ENCODE measurements at places on chromosomes 6 and 20.

DNA sequence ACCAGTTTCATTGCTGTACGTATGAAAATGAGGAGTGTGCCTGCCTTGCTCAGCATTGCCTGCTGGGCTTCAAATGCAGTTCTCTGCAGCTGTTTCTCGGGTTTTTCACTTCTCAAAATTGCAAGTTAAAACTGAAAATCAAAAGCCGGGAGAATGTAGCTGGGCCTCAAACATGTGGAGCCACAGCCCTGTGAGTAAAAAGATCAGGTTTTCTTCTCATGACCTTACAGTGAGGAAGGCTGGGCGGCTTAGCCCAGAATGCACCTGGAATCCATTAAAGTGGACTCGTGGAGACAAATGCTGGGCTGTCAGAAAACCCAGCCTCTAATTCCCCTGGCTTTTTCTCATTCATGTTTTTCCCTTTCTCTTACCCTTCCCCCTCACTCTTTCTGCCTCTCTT lies 34.4 kb downstream of the DSE start:
- DNase-seq, result no peak

DNA sequence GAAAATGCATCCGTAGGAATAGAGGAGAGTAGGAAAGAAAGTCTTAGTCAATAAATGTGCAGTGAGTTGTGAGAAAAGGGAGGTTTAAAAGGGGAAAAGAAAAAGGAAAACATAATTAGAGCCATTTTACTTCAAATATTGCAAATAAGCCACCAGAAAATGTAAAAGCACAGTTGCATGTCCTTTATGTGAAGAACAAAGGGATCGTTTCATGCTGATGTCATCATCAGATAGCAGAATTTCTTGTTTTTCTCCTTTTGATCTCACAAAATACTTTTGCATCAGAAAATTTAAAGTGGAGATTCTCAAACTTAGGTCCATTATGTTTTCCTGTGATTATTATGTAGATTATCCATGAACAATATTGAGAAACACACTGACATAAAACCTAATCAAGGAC lies 166.7 kb downstream of the HAO1 start:
- no peak for DNase-seq

DNA sequence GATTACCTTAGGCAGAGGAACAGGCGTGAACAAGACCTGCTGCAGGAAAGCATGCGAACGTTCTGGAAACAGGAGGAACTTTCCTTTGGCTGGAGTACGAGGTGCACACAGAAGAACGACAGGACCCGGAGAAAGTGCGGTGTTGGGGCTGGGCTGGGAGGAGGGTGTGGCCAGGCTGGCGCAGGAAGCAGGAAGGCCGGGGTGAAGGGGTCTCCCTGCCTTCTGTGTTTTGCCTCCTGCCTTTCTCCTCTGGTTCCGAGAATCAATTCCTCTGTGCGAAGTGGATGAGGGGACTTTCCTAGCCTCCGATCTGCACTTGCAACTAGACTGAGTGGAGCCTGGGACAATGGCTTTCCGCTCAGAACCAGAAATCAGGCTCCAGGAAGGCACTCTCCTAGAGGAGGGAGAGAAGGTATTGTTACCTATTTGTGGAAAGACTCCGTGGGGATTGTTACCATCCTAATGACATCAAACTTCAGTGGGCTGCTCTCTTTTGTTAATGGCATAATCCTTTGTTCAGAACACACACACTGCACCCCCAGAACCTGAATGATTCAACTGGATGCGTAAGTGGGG lies 22.9 kb upstream of the PLEKHG1 start:
- no peak for DNase-seq

DNA sequence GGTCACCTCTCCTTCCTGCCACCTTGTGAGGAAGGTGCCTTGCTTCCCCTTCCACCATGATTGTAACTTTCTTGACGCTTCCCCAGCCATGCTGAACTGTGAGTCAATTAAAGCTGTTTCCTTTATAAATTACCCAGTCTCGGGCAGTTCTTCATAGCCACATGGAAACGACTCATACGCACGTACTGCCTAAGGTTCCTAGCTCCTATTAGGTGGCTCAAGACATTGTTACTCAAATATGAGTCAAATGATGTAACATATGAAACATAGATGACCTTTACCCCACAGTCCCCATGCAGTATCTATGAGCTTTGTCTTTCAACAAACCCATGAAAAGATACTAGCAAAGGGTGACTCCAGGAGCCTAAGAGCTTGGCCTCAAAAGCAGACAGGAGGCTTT lies 98.3 kb downstream of the SIM1 start:
- DNase-seq, result no peak

DNA sequence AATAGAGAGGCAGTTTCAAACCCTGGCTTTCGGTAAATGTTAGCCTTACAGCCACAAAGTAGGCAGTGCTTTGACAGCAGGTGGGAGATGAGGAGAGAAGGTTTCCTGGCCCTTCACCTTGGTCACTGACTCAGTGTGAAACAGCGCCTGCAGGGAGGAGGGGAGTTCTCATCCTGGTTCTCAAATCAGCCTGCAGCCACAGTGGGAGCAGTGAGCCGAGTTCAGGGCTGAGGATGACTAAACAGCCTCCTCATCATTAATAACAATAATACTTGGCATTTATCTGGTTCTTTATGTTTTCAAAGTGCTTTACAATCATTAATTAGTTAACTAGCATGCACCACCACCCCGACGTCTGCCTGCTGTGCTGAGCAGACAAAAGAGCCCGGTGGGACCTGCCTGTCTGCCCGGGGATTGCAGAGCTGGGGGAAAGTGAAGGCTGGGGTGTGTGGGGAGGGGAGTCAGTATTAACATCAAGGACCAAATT lies 59.6 kb downstream of the PRDM1 start:
- DNase-seq, result no peak

- DNase-seq, result no peak
Measured at GRCh38 chr20:47868744-47869143, 83.5 kb upstream of the SULF2 start.

- DNase-seq, result no peak
Measured at GRCh38 chr6:98945311-98946115, 2.2 kb downstream of the FBXL4 start.

GRCh38 chr20:20969701-20970280 lies 136.4 kb downstream of the LINC00237 start:
- no peak for DNase-seq

GRCh38 chr6:16301511-16301910 lies 63.1 kb downstream of the GMPR start:
- no peak for DNase-seq

DNA sequence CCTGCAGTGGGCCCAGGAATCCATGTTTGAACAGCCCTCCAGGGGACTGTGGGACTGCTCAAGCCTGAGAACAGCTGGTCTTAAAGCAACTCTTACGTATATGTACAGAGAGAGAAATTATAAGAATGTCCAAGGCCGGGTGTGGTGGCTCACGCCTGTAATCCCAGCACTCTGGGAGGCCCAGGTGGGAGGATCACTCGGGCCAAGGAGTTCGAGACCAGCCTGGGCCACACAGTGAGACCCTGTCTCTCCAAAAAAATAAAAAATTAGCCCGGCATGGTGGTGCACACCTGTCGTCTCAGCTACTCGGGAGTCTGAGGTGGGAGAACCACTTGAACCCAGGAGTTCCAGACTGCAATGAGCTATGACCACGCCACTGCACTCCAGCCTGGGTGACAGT lies 134.0 kb downstream of the DTNBP1 start:
- DNase-seq, result no peak

DNA sequence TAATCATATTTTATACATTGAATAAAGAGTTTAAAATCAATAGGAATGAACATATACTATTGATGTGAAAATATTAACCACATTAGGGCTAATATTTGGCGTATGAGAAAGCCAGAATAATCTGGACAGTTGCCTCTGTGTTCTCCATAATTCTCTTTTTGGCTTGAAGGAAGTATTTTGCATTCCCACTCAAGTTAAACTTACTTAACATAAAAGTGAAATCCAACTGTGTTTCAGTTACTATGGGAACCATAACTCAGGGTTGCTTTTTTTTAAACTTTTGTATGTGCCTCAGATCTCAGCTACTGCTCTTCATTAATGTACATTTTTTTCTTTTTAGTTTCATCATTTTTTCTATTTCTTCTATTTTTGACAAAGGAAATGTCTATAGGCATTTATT lies 479.8 kb downstream of the NKAIN2 start:
- no peak for DNase-seq

GRCh38 chr20:35757098-35757705 lies 14.6 kb upstream of the PHF20 start:
- no peak for DNase-seq

DNA sequence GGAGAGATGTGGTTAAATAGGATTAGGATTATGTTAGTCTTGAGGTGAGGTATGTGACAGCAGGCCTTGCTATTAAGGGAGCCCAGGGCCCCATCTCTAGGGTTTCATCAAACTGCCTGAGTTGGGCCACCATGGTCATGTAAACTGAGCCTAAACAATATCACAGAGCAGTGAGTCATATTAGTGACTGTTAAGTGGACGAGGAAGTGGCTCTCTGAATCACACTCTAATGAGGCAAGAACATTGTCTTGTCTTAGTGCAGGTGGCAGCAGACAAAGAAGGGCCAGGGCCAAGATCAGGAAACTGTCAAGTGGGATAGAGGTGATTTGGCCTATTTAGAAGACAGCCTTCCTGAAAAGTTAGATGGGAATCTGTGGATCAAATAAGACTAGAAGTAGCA lies 23.1 kb downstream of the ENPP3 start:
- DNase-seq, result no peak

DNA sequence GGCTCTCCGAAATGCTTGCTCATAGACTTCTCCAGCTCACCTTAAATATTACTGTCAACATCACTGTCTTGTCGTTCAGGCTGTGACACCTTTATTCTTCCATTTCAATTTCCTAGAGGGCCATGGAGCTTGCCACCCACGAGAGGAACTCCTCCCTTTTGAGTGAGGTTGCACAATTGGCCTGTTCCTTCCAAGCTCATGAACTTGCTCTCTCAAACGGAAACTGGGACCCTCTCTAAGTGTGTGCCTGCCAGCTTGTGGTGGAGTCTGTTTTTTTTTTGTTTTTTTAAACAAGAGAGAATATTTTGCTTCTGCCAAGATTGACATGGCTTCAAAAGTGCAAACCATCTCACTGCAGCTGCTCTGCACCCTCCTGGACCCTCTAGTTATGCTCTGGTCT lies 19.3 kb upstream of the IYD start:
- no peak for DNase-seq

- DNase-seq, result peak; percentile 84
Measured at GRCh38 chr20:38893565-38894090, 32.6 kb upstream of the FAM83D start.

- DNase-seq, result peak; percentile 86
Measured at GRCh38 chr6:125099211-125100073, 54.1 kb upstream of the TPD52L1 start.

DNA sequence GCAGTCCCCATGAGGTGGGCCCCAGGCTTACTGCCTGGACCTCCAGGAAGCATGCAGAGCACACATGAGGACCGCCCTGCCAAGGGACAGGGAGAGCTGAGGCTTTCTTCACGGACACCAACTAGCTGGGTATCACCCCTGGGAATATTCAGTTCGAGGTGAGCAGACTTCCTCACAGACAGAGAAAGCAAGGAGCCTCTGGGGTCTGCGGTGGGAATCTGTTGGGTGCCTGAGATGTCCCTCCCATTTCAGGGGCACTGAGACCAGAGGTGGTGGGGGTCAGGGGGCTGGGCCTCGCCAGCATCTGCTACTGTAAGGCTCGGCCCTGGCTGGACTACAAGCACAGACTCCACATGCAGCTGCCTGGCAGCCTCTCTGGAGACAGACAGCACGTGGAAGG lies 74.3 kb upstream of the SYNDIG1 start:
- no peak for DNase-seq

DNA sequence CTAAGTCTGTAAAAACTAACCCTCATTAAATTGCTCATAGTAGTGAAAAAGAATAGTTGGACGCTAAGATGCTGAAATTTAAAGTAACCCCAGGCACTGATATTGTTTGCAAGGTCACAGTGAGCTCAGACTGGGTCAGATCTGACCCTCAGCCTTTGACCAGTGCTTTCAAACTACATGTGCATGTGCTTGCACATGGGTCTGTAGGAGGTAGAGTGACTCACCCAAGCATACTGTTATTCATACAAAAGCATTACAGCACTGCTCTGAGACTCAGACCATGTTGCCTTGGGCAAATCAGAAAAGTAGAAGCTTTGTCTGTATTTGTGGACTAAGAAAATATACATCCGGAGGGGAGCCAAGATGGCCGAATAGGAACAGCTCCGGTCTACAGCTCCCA lies 326.4 kb upstream of the MARCKS start:
- DNase-seq, result peak; percentile 14

GRCh38 chr6:80439721-80440470 lies 333.4 kb downstream of the BCKDHB start:
- no peak for DNase-seq

- DNase-seq, result no peak
Measured at GRCh38 chr6:386688-387266, 4.8 kb upstream of the IRF4 start.

GRCh38 chr6:29908710-29909109 lies 33.6 kb upstream of the HLA-A start:
- DNase-seq, result no peak

GRCh38 chr6:165831812-165832510 lies 168.9 kb upstream of the PDE10A start:
- DNase-seq, result no peak

All from ELF-1 (cell line).